ENCODE measurements at places on chromosomes 1 and 21.

DNA sequence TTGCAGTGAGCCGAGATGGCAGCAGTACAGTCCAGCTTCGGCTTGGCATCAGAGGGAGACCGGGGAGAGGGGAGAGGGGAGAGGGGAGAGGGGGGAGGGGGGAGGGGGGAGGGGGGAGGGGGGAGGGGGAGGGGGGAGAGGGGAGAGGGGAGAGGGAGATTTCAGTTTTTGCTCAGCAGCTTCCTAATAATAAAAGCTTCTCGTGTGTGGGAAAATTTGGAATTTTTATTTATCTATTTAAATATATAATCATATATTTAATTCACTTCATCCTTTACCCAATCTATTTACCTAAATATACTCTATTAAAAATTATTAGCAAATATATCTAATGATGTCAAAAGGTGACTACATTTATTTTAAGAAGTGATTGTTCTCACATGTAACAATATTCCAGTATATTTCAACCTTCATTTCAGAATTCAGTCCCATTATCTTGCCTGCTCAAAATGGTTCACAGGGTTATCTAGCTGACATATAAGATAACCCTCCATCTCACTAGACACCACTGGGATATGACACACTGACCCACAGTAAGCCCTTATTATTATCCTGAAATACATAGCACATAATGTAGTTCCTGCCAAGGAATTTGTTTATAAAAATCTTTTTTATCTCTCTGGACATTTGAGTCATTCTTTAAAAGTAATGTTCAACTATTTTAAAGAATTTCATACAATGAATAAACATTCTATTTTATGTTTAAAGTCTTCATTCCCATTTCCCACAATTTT is 105.9 kb downstream of the GPATCH2 start:
- DNase-seq, result no peak

GRCh38 chr1:76697361-76697760 is 169.9 kb upstream of the ST6GALNAC5 start:
- DNase-seq, result no peak

DNA sequence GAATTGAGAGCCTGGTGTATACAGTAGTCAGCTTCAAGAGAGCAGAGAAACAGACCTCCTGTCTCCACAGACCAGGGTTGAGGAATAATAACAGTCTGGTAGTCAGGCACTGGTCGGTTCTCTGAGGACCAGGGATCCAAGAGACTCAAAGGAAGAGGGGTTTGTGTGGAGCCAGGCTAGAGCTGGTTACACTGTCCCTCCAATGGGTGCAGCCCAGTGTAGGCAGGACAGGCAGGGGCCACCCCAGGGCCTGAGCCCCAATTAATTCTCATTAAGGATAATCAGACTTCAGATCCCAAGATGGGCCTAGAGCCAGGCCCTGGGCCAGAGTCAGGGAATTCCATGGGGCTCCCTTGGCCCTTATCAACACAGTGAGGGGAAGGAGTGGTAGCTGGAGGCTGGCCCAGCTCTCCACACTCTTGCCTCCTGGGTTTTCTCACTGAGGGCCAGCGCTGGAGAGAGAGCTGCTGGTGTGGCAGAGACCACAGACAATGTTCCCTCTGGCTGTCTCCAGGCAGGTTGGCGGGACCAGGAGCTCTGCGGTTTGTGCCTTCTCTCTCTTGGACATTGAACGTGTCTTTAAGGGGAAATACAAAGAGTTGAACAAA is 9.1 kb downstream of the SEMA4A start:
- no peak for DNase-seq

GRCh38 chr1:69914976-69915765 is 290.2 kb downstream of the LRRC40 start:
- DNase-seq, result no peak

DNA sequence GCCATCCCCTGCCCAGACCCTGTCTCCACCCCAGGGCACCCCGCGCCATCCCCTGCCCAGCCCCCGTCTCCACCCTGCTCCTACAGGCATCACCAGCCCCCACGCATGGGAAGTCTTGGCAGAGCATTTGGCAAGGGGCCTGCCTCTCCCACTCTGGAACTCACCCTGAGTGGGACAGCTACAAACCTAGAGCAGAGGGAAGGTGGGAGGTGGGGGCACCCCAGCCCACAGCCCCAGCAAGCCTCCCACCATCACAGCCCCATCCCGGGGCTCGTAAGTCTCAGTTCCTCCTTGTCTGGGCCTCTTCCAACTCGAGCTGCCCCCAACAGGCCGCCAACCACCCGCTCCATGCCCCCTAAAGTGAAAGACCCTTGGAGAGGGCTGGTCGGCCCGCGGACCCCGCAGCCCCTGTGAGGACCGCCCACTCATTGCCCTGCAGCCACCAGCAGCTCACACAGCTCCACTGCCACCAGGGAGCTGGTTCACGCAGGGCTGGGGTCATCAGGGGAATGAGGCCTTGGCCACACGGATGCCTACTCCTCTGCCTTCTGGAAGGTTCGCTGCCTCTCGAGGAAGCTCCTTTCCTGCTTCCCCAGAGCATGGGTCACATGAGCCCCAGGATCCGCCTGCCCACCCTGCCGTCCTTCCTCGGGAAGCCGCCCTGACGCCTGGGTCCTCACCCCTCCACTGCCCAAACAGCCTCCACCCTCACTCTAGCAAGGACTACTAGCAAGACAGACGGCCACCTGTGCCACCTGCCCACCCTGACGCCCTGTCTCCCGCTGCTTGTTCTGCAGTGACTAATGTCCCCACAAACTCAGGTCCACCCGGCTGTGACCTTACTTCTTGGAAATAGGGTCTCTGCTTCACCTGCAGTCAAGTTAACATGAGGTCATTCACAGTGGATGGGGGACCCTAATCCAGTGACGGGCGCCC is 14.4 kb downstream of the MEGF6 start:
- DNase-seq, result no peak

GRCh38 chr1:234961456-234962339 is 166.9 kb downstream of the TOMM20 start:
- no peak for DNase-seq

DNA sequence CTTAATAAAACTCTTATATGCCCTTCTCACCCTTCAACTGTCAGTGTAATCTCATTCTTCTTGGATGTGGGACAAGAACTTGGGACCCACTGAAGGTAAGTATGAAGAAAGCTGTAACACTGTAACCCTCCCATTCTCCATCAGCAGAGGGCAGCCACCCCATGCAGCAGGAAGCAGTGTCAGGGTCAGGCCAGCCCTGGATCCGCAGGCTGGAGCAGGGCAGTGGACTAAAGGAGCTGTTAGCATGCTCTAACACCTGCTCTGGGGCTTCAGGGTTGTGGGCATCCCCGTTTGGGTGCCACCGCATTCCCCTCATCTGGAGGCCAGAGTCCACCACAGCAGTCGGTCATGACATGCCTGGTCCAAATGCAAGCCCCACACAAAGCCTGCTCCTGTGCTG is 156.5 kb downstream of the HIVEP3 start:
- no peak for DNase-seq

- no peak for DNase-seq
These were observed 46.1 kb downstream of the MEGF6 start for GRCh38 chr1:3564921-3565831.

- no peak for DNase-seq
These were observed 48.5 kb upstream of the OSBPL9 start for GRCh38 chr1:51568231-51568935.

All from NCI-H524 treated with DMSO at 0.1 percent for 48 hours (cell line).